SHP77 treated with DMSO at 0.1 percent for 48 hours (cell line): ENCODE measurements at places on chromosomes 12 and 14.

DNA sequence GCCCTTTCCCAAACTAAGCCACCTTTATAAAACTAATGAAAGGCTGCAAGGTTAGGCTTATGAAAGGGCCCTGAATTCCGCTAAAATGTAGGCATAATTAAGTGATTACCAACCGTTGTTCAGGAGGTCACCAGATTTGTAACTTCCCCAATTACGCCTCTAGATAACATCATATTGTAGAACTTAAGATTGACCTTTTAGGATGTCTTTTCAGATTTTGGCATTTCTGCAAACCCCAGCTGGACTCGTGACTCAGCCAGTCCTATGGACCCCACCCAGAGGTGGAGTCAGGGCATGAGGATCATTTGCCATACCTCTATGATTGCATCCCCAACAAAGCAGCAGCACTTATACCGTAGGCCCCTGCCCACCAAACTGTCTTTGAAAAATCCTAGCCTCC is 3.7 kb upstream of the LPCAT3 start:
- DNase-seq: no peak

GRCh38 chr12:108580531-108580930 is 17.4 kb downstream of the TMEM119 start:
- no peak for DNase-seq

- DNase-seq: no peak
These were observed 23.5 kb downstream of the CKAP4 start for GRCh38 chr12:106224355-106224706.

DNA sequence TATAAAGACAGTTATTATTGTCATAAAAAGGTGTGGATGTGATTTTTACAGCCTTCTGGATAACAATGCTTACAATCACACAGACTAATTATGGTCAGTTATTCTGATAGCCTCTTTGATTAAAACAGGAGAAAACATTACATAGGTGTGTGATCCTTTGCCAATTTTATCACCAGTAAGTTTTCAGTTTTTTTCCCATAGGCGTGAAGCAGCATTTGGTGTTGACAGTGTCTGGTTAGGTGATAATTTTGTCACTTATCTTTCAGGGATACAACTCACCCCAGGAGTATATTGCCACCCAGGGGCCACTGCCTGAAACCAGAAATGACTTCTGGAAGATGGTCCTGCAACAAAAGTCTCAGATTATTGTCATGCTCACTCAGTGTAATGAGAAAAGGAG is 208.8 kb downstream of the EPS8 start:
- no peak for DNase-seq

- no peak for DNase-seq
These were observed 32.5 kb upstream of the PLEKHG6 start for GRCh38 chr12:6277982-6278438.

DNA sequence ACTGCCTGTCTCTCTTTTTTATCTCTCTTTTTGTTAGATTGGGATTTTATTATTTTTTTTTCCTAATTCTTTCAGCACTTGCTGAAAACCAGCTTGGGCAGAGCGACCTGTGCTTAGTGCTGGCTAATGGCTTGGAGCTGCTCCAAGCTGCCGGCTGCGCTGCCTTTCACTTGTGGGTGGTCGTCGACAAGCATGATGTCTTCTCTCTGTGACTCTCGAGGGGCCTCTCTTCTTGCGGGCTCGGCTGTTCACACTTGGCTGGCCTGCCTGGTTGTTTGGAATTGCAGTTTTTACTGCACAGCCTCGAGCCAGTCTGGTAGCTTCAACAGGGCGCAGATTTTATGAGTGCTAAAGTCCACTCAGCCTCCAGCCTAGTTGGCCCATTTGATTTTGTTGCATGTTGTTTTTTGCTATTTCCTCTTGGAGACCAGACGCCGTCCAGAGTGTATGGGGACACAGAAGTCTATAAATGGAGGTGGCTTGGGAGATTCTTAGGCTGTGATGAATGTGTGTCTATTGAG is 18.6 kb downstream of the TPCN1 start:
- DNase-seq: no peak

GRCh38 chr12:33223956-33224355 is 215.7 kb downstream of the SYT10 start:
- DNase-seq: no peak

DNA sequence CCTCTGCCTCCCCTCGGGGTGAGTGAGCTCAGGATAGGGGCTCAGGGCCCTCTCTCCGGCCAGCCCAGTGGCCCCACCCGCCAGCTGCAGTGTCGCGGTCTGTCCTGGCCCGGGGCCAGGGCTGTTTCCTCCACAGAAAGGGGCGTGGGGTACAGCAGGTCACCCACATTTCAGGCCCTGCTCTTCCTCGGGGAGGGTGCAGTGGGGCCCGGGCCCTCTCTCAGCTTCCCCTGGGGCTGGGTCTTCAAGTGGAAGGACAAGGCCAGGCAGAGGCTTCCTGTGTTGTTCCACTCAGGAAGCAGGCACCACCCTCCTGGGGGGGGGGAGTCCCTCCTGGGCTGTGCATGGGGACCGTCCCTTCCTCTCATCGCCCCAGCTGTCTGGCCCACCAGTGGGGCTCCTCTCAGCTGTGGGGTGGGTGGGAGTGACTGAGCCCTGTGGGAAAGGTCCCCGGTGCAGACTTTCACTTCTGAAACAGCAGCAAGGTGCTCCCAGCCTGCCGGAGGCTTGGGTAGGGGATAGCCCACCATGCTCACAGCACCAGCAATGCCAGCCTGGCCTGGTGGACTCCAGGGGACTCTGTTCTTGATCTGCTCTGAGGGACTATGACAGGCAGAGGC is 3.7 kb downstream of the GPR132 start:
- DNase-seq: no peak

GRCh38 chr14:74922752-74923401 is at the start of gene RPS6KL1:
TSS of gene RPS6KL1 (minus strand) at chr14:74923260. CDS start at chr14:74921541, 1,719 bp downstream.
- peak; percentile 65 for DNase-seq

- no peak for DNase-seq
These were observed 190.4 kb downstream of the SLC5A8 start for GRCh38 chr12:101019667-101020066.

GRCh38 chr12:113186033-113186365 is 478 bp downstream of the RITA1 start:
- DNase-seq: no peak

DNA sequence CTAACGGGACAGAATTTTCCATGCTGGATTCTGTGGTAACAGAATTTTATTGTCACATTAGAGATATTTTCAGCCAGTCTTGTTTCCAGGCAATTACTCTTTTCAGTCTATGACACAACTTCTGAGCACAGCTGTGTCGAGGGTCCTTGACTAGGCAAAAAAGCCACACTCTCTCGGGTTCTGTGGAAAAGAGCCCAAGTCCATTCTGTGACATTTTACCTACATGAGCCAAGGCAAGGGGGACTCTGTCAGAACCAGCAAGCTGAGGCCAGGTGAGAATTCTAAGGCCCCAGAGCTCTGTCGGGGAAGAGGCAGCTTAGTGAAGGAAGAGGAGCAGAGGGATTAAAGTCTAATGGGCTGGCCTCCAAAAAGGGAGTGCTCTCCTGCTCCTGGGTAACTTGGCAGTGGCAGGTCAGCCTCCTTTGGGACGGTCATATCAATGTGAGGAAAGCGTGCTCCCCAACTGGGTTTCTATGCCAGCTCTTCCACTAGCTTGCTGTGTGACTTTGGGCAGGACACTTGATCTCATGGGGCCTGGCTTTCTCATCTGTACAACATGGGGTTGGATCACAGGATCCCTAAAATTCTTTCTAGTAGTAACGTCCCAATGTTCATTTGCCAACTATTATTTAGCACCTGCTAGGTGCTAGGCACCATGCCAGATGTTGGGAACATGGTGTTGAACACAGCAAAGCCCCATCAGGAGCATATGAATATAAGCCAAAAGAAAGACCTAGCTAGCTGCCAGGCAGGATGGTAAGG is 16.0 kb upstream of the RIC8B start:
- no peak for DNase-seq

DNA sequence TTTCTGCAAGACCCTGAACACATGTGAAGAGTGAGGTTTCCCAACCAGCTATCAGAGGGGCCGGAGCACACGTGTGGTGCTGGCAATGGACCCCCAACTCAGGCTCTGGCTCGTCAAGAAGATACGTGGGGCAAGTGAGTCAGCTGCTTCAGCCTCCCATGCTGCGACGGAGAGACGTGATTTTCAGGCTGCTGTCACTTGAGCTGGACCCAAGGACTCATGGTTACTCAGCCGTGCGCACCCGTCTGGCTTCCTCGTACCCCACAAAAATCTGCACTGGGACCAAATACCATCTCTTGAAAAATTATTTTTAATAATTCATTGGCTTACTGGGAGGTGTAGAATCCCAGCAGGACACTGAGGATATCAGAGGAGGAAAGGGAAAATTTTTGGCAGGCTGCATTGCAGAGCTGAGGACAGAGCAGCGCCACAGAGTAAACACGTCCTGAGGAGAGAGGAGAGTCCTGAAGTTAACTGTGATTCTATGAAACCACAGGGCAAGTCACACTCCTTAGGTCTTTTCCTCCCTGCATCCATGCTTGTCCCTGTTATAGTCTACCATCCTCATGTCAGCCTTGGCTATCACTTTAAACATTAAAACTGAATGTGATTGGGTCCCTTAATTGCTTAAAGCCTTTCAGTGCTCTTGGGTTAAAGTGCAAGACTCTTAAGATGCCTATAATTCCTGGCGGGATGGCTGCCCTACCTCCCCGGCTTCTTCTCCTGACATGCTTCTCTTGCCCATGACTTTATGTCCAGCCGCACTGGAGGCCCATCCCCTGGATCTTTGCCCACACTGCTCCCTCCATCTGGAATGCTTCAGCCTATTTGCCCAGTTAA is 95.3 kb upstream of the SLC35F4 start:
- DNase-seq: no peak

- no peak for DNase-seq
These were observed 657 bp downstream of the ARHGAP9 start for GRCh38 chr12:57479043-57479375.

DNA sequence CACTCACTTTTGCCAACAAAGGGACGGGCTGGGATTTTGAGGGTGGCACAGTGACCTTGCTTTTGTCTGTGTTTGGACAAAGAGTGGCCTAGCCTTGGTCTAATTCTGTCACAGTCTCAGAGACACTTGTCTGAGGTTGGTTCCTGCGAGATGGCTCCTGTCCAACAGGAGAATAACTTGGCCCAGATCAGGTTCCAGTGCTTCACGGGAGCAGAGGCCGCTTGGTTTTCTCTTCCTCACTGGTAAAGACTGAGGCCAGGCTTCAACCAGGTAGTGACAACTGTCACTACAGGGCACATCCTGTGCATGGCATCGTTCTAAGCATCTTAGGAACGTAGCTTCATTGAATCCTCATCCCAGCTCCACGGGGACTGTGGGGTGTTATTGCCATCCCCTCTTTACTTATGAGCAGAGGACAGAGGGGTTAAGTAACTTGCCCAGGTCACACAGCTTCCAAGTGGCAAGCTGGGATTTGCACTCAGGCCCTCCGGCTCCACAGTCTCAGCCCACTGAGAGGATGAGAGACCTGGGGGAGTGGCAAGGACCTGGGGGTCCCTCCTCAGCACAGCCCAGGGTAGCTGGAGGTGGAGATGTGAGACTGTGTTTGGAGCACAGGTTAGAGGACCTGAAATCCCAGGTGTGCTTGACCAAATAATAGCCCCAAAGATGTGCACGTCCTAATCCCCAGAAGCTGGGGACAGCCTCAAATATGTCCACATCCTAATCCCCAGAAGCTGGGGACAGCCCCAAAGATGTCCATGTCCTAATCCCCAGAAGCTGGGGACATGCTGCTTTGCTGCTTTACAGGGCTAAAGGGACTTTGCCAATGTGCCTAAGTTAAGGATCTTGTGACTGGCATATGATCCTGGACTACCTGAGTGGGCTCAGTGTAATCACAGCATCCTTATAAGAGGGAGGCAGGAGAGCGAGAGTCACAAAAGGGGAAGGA is 179.2 kb upstream of the RTL1 start:
- peak; percentile 45 for DNase-seq

- no peak for DNase-seq
These were observed 23.9 kb downstream of the SCAF11 start for GRCh38 chr12:45966486-45966885.

GRCh38 chr12:50050410-50051098 is 6.8 kb upstream of the ASIC1 start:
- no peak for DNase-seq

DNA sequence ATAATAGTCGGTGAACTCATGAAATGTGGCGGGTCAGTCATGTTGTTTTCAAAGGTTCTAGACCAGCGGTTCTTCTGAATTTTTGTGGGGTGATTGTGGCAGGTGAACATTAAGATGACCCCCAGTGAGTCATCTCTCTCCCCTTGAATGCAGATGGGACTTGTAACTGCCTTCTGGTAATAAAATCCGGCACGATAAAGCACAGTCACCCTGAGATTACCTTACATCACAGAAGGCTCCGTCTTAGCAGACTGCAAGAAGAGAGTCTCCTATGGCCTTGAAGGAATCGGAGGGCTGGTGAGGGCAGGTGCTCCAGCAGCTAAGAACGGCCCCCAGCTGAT is 189.6 kb downstream of the FOXN3 start:
- no peak for DNase-seq

DNA sequence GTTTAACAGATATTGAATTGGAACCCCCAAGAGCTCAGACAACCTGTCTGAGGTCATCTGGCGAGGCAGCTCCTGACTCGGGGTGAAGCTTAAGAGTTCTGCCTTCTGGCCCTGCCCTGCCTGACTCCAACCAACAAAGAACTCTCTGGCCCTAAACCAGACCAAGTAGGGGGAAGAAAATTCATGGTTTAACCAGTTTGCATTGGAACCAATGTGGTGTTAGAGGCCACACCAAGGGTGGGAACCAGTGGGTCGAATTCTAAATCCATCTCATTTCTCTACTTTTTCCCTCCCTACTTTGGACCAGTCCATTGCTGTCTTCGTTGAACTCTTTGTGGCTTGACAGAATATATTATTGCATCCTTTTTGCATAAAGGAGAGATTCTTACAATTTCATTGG is 30.4 kb upstream of the GSG1 start:
- no peak for DNase-seq

GRCh38 chr14:54719406-54719805 is 152.5 kb downstream of the SAMD4A start:
- DNase-seq: no peak

GRCh38 chr12:65923228-65923627 is 98.9 kb downstream of the HMGA2 start:
- no peak for DNase-seq

DNA sequence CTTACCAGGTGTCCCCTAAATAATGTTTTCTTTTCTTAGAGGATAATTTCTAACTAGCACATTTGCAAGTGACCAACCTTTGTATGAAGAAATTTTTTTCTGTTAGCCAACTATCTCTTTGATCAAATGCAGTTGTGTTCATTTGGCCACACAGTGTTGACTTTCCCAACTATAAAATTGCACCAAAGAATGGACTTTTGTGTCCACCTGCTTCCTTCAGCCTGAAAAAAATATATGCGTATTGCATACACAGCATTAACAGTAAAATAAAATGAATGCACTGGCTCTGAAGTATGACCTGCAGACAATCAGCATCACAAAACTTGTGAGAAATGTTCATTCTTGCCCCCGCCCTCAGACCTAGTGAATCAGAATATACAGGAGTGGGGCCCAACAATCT is 342.0 kb downstream of the SEC23A start:
- DNase-seq: no peak

- DNase-seq: no peak
These were observed 613.8 kb downstream of the KCNH5 start for GRCh38 chr14:62431496-62431895.

- DNase-seq: peak; percentile 5
These were observed 753 bp downstream of the CSRNP2 start for GRCh38 chr12:51082561-51083125.

- no peak for DNase-seq
These were observed 316.3 kb downstream of the BCL11B start for GRCh38 chr14:98955741-98956070.
